CD8-positive, alpha-beta memory T cell (primary cell): ENCODE measurements at places on chromosomes 2 and 18.

- DNase-seq: no peak
Measured at GRCh38 chr2:233051241-233052149, 8.6 kb upstream of the INPP5D start.

DNA sequence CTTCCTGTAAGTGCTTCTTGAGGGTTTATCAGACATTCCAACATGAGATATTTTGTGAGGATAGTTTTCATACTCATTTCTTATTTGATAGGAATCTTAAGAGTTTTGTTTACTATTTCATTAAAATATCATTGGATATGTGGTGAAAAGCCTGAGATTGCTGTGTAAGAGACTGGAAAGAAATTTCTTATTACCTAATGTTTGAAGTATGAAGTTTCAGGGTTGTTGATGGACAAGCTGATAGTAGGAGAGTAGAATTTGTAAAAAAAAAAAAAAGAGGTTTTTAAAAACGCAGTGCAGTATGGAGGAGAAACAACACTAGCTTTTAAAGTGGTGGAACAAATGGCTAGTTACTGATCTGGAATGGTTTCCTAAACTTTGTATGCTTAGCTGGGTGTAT, 7.7 kb downstream of the EPB41L5 start:
- no peak for DNase-seq

- no peak for DNase-seq
Measured at GRCh38 chr2:235049069-235049468, 97.3 kb downstream of the SH3BP4 start.

DNA sequence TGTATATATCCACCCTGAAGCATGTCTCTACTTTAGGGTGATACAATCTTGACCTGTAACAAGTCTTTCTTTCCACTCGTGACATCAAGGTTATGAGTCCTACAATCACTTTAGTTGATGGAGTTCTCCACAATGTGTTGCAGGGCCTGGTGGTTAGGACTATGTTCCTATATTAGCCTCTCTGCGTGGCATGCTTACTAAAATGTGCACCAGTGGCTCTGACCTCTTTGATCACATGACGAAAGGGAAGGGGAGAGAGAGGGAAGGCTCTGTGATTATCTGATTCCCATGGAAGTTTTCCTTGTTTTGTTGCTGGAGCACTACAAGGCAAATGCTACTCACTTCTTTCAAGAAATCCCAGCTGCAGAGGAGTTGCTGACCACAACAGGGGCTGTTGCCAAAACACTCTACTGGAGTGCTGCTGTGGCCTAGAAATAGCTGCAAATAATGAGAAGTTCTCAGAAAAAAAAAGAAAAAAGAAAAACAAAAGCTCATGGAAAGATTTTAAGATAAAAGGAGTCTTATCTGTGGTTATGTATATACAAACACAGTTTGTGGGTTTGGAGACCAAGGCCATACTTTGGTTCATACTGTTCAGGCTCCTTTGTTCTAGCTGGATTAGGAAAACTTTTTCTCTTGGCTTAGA, 272.8 kb upstream of the MMADHC start:
- no peak for DNase-seq

GRCh38 chr18:62389761-62390481, 64.8 kb downstream of the TNFRSF11A start:
- no peak for DNase-seq

- no peak for DNase-seq
Measured at GRCh38 chr2:65275141-65275915, 47.7 kb downstream of the ACTR2 start.

DNA sequence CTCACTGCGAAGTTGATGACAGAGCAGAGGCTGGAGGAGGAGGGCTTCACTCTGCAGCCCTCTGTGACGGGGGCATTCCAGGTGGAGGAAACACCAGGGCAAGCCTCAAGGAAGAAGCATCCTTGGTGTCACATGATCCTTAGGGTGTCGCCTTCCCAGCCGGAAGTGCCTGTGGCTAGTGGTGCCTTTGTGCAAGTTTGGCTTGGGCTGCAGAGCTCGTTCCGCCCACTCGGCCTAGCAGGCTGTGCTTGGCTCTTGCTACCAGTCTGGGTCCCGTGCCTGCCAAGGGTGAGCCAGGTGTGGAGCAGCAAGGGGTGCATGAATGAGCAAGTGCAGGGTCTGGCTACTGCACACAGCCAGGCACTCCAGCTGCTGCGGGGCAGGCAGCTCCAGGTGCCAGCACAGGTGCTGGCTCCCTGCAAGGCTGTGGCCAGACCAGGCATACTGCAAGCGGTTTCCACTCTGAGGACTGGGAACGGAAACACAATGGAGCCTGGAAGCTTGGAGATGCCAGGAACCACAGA, 325.3 kb upstream of the SMIM21 start:
- DNase-seq: no peak

DNA sequence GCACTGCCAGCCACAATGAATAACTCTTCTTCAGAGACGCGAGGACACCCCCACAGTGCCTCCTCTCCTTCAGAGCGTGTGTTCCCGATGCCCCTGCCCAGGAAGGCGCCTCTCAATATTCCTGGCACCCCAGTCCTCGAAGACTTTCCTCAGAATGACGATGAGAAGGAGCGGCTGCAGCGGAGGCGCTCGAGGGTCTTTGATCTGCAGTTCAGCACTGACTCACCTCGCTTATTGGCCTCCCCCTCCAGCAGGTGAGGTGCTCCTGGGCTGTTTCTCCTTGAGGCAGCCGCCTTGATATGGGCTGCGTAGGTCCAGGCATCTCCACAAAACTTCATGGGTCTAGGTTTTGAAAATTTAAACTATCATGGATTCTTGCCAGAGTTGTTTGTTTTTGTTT, 6.1 kb downstream of the NCAPH start:
- no peak for DNase-seq

DNA sequence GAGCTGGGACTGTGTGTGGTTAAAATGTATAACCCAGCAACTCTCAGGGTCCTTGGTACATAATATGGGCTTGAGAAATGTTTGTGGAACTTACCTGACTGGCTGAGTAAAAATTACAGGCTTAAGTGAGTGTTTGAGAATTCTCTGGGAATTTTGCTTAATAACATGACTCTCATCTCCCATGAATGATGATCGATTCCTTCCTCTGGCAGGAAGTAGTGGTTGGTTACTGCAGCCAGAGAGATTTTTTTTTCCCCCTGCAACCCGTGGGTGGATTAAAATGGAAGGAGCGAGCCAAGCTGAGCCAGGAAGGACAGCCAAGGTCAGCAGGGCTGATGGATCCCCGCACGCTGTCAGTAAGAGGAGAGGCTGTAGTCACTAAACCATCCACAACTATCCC, 40.6 kb upstream of the RFX8 start:
- DNase-seq: no peak

DNA sequence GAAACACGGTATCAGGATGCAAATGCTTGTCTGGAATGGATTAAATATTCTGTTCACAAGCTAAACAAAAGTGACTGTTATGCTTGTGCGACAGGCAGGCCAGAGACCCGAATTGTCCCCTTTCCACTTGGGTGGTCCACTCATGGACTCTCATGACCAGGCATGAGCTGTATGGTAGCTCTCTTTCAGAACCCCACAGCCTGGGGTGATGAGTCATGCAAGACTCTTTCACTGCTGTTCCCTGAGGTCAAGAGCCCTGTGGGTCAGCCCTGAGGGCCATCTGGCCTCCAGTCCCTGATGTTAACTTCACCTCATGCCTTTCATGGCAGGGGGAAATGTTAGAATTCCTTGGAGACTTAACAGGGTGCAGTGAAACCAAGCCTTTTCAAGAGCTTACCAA, 13.7 kb upstream of the SAP130 start:
- DNase-seq: no peak
